Stimulated activated CD8-positive, alpha-beta memory T cell treated with anti-CD3 and anti-CD28 coated beads, Interleukin-15, amount 100 ng/mL, for 48 hours (primary cell): ENCODE measurements at places on chromosomes 5 and 9.

DNA sequence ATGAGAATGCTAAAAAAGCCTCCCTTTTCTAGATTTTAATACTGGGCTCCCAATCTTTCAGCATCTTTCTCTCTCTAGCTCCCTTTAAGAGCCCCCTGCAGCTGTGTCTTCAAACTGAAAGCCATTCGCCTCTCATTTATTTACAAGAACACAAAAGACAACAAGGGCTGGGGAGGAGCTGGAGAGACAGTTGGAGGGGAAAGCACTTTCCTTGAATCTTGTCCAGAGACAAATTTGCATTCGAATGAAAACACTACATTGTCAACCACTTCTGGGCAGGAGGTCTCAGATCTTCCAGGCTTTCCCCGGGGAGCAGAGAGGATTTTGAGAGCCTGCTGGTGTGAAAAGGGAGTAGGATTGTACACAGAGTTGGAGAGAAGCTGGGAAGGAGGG, 518.3 kb downstream of the CTNND2 start:
- DNase-seq, result no peak

DNA sequence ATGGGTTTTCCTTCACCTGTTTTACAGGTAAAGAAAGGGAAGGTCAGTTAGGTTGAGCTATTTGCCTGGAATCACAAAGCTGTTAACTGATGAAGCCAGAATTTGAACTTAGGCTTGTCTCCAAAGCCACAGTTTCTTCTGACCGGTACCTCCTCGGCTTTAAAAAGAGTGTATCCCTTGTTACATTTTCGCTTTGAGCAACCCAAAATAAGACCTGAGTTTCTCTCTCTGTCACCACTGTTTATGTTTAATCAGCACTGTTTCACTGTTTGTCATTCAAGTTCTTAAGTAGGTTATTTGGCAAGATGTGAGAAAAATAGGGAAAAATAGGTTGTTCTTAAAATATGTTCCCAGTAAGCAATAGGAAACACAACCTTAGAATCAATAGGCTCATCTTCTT, 84.6 kb downstream of the VCAN start:
- DNase-seq, result no peak

- DNase-seq, result no peak
Measured at GRCh38 chr5:106489004-106489403, 1181.7 kb downstream of the EFNA5 start.

DNA sequence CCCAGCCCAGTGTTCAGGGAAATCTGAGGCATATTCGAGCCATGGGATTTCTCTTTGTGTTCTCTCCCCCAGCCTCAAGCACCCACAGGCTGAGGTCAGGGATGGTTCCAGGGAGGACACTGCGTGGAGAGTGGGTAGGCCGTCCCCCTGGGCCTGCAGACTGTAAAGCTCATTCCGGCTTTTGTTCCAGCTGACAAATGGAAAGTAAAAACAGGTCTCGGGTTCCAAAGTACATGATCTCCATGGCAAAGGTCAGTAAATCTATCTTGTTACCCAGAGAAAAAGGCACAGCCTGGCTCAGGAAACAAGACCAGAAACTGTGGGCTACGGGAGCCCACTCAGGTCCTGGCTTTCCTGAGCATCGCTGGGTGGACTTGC, 116.2 kb downstream of the ROR2 start:
- no peak for DNase-seq

- DNase-seq, result no peak
Measured at GRCh38 chr5:98679963-98680362, 93.5 kb upstream of the RGMB start.

DNA sequence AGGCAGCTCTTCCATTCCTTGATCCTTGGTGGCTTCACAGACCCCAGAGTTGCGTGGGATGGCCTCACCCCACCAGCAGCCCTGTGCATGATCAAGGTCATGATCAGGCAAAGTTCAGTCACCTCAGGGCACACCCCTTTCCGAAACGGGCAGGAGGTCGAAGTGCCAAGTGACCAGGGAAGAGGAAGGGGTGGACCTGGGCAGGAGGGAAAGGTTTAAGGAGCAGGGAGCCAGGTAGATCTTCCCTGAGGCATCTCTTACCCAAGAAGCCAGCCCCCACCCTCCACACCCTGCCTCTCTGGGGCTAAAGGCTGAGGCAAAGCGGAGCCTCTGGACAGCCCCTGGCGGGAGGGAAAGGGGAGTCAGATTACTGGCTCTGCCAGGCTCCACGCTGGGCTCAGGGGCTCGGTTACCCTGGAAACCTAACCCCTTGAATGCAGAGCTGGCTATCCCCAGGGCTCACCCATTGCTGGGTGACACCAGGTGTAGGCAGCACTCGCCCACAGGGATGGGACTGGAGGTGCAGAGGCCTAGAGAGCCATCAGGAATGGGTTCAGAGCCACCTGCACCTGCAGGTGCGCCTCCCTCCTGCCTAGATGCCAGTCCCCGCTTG, 3.6 kb downstream of the MGAT4B start:
- no peak for DNase-seq

GRCh38 chr9:86500667-86501435, 146.6 kb upstream of the TUT7 start:
- no peak for DNase-seq

GRCh38 chr9:70553707-70554673, 139.5 kb upstream of the KLF9 start:
- DNase-seq, result no peak

DNA sequence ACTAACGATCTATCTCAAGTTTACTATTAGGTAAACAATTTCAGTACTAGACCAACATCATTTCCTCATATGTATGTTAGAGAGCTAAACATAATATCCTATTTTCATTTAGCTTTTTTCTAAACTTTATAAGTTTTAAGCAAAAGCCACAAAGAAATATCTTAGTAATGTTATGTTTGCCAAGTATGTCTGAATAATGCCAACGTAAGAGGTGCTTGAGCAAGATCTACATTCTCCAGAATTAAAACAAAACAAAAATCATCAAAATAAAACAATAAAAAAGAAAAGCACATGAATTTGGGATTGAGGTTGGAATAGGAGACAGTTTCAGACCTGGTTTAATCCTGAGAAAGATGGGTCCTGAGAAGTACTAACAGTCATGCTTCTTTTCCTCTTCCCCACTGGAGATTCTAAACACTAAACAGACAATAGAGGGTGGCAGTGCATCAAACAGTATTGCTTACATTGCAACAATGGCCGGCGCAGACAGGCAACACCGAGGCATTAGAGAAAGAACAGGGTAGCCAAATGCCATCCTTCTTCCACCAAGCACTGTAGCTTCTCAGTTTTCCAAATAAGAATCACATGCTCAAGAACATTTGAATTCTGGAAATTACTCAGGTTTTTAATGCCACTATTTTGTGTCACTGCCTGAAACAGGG, 33.6 kb downstream of the CSNK1A1 start:
- no peak for DNase-seq

- DNase-seq, result no peak
Measured at GRCh38 chr9:121984726-121985402, 108.2 kb downstream of the TTLL11 start.

DNA sequence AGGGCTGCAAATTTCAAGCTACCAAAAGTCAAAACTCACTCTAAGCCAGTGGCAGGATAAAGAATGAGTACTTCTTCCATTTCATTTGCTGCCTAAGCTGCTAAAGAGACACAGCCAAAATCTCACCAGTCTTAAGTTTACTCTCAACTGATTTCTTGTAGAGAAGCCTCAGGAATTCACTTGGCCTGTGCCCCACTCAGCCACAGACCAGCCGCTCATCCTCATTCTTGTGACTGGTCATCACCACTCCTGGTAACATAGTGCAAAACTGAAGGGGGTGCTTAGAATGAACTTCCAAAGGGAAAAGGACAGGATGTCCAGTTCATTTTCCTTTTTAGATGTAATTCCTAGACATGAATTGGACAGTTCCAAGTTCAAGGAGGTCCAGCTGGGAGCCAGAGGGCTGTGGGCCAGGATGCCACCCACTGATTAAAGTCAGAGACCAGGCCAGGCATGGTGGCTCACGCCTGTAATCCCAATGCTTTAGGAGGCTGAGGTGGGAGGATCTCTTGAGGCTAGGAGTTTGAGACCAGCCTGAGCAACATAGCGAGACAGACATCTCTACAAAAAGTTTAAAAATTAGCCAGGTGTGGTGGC, 72.7 kb upstream of the RANBP3L start:
- no peak for DNase-seq

DNA sequence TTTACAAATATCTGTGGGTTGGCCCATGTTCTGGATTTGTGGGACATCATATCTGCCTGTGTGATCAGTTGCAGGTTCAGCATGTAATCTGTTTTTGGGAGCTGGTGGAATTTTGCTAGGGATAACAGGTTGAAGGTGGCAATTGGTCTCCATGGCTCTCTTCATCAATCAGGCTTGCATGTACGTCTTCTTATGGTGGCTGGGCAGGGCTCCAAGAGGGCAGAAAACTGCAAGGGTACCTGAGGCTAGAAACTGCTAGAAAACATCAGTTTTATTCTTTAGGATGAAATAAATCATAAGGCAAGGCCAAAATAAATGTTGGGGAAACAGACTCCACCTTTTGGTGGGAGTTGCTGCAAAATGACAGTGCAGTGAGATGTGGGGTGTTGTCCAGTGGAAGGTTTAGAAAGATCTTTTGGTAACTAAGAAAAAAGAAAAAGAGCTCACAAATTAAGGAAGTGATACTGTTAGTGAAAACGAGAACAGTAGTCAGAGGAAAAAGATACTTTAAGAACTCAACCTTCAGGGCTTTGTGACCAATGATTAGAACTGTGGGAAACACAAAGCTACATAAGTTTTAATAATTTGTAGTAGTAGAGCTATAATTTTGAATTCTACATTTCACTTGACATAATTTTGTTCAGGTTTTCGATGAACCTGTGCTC, 300.7 kb upstream of the IZUMO3 start:
- DNase-seq, result no peak

DNA sequence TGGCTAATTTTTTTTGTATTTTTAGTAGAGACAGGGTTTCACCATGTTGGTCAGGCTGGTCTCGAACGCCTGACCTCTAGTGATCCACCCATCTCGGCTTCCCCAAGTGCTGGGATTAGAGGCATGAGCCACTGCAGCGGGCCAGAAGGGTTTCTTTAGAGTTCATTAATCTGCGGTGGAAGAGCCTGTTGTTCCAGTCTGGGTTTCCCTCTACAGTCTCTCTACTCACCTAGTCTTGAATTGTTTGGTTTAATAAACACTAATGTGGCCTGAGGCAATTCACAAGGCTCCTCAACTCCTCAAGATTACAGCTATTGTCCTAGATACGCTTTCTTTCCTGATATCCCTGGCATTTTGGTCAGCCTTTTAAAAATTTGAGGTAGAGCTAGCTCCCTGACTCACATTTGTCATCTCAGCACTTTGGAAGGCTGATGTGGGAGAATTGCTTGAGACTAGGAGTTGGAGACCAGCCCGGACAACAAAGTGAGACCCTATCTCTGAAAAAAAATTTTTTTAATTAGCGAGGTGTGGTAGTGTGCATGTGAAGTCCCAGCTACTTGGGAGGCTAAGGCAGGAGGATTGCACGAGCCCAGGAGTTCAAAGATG, 4.6 kb upstream of the SAR1B start:
- no peak for DNase-seq

GRCh38 chr5:3004361-3005080, 253.0 kb upstream of the IRX2 start:
- no peak for DNase-seq

DNA sequence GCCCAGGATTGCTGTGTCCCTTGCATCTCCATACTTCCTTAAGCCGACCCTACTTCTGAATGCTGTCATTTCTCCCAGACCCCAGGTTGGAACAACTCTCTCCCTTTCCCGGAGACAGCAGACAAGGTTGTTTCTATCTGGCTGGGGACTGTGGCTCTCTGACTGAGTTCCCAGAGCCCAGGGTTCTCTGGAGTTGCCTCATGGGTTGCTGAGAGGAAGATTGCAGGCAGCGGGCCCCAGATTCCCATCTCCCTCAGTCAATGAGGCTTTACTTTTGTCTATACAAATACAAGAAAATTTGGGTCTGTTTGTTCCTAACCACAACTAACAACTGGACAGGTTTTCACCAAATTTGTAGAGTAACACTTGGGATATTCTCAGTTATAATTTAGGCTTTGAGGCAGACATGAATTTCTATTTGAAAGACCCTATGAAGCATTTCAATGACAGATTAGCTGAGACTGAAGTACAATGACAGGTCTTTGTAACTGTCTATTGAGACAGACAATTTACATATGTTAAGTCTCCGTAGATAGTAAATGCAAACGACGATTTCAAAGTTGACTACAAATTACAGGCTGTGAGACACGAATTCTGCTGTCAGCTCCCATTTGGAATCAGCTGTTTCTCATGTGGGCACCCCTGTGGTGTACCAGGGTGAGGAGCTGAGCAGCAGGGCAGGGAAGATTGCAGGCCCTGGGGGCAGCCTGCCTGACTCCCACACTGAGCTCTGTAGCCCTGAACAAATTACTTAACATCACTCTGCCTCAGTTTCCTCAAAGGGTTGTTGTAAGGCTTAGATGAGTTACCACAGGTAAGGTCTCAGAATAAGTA, 107.5 kb downstream of the ATP10B start:
- DNase-seq, result no peak

GRCh38 chr9:32258482-32258881, 126.0 kb upstream of the ACO1 start:
- no peak for DNase-seq

- no peak for DNase-seq
Measured at GRCh38 chr5:132268769-132269551, 11.5 kb downstream of the PDLIM4 start.

GRCh38 chr9:36729906-36730305, 157.2 kb downstream of the MELK start:
- DNase-seq, result no peak

DNA sequence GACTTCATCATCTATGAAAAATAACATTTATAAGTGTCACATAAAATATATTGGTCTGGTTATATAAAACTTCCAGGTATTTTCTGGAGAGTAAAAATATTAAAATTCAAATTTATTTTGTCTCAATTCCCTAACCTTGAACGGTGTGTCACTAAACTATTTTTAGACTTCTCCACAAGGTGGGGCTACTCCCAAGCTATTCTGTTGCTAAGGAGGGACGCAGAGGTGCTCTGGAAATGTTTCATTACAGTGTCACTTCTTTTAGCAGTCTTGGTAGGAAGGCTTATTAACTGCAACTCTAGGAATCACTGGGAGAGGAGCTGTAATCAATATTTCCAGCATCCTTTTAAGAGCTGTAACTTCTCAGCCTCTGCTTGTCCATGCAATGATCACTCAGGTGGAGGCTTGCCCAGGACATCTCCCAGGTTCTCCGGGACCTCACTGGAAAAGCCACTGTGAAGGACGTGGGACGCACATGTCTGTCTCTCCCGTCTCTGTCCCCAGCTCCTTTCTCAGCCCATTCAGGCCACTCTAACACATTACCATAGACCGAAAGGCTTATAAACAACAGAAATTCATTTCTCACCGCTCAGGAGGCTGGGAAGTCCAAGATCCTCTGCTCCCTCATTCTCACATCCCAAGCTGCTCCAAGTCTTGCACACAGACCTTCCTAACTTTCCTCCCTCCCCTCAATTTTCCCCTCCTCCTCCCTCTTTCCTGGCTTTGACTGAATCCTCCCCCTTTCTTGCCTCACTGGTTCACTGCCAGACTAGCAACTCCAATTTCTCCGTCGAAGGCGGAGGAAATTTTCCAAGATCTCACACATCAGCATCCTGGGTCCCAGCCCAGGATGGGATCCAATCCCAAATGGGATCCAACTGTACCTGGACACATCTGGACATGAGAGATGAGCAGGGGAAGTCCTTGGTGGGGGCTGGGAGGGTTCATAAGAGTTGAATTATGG, 32.7 kb upstream of the DNAH5 start:
- no peak for DNase-seq

- DNase-seq, result no peak
Measured at GRCh38 chr5:108548684-108549596, 167.0 kb upstream of the FBXL17 start.

GRCh38 chr5:123098767-123099513, 9.9 kb downstream of the PRDM6 start:
- no peak for DNase-seq
